Activated CD8-positive, alpha-beta T cell treated with anti-CD3 and anti-CD28 coated beads, Interleukin-2, amount 10 ng/mL, durations not matched to agents 7 days and 5 days (primary cell): ENCODE measurements at places on chromosomes 2 and 18. TPM values are rescaled to one million over a fixed set of nuclear protein-coding genes. Genes with fewer than 3 reads are reported as not detected.

MOGAT1 gene
- total RNA-seq, result not detected

SLC16A14 gene
- 0.63 TPM for total RNA-seq

ACMSD gene
- total RNA-seq, result not detected

IL18R1 gene
- total RNA-seq, result 50.2 TPM

PSMA8 gene
- 1.2 TPM for total RNA-seq

RIT2 gene
- total RNA-seq, result not detected

MARCHF4 gene
- total RNA-seq, result not detected

GCG gene
- total RNA-seq, result not detected

ZNF516 gene
- 3.3 TPM for total RNA-seq

GALR1 gene
- not detected for total RNA-seq
